NT2/D1 (cell line): ENCODE measurements at places on chromosomes 1 and 21.
A peak's percentile ranks its signal among the peaks of the same experiment; 100 is the strongest.

GRCh38 chr1:28601696-28602095, 9.6 kb downstream of the RAB42 start:
- DNase-seq = no peak

DNA sequence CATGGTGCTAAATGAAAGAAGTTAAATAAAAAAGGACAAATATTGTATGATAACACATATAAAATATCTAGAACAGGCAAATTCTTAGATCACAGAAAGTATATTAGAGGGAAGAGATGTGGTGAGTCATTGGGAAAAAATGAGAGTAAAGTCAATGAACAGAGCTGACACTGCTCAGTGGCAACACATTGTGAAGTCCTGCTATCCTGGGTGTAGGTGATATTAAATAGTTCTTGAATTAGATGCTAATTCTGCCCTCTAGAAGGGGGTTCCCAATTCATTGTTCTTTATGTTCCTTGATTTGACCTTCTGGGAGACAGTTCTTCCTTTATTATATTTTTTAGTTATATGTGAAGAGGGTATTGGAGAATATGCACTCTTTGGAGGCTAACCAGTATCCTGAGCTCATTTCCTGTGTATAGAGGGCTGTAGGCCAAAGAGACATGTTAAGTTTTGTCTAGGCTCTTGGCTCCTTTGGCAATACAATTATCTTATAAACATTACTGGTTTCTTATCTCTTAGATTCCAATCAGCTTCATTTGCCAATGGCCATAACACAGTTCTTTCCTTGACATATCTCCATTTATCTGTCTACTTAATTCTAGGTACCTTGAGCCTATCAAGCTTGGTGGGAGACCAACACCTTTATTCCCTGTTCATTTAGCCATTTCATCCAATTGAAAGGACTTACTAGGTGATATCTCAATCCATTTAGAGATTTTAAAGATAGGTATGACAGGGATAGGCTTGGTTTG, 6.6 kb upstream of the SLC35A3 start:
- DNase-seq = no peak

GRCh38 chr1:157948312-157949073, 45.0 kb upstream of the KIRREL1 start:
- peak; percentile 79 for DNase-seq

DNA sequence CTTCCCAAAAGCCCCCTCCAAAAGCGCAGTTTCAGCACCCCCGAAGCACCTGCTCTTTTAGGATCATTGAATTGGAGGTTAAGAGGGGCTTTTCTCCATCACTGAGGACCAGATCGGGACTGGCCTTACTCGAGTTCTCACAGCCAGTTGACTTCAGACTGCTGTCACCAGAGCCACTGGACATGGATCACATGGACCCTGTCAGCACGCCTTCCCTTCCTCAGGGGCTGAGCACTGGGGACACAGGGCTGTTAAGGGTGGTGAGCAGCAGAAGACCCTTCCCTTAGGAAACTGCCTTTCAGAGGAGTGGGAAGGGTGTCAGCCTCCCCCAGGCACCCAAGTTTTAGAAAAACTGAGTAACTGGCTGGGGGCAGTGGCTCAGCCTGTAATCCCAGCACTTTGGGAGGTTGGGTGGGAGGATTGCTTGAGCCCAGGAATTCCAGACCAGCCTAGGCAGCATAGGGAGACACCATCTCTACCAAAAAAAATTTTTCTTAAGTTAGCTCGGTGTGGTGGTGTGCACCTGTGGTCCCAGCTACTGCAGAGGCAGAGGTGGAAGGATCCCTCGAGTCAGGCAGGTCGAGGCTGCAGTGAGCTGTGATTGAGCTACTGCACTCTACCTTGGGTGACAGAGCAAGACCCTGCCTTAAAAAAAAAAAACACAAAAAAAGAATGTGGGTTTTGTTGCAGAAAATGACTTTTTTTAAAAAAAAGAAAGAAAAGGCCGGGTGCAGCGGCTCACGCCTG, 584 bp upstream of the FGR start:
- no peak for DNase-seq

DNA sequence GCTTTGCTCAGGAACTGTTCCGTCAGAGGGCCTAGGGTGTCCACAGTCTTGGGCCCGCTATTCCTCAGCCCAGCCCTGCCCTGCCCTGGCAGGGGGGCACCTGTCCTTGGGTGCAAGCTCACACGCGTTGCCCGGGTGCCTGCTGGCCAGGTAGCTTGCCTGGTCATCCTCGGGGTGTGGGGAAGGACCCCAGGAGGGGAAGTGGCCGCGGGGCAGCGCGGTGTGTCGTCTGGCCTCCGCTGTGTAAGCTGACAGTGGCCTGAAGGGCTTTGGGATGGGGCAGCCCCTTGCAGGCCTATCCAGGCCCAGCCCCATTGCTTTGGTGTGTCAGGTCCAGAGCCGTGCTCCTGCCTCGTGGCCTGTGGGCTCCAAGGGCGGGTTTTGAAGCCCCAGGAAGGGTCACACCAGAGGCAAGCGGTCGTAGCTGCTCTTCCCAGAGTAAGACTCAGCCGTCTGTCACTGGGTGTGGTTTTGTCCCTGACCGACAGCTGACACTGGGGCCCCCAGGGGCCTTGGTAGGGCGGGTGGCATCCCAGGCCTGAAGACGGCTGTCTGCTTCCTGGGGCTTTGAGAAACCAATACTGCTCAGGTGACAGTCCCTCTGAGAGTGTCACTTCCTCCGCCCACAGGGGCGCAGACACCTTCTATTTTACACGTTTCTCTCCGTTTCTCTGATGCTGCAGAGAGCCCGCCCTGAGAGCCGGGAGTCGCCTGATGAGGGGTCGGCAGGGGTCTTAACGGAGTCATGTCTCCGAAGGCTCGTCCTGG, 72.1 kb downstream of the SKI start:
- DNase-seq = no peak

- DNase-seq = no peak
These were observed 386.7 kb upstream of the ESRRG start for GRCh38 chr1:217109928-217110327.

DNA sequence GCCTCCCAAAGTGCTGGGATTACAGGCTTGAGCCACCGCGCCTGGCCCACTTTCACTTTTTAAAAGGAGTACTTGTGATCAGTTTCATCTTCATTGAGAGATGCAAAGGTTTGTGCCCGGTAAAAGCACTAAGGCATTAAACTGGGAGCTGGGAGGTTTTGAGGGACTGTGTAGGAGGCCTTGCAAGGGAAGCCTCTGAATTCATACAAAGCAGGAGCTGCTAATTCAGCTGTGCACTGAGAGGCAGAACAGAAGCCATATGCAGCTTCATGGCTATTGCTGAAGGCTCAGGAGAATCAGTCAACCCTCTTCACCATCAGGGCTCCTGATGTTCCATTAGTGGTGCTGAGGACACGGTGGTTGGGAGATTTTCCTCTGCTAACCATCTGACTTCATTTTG, 77.7 kb downstream of the GPR88 start:
- DNase-seq = no peak

DNA sequence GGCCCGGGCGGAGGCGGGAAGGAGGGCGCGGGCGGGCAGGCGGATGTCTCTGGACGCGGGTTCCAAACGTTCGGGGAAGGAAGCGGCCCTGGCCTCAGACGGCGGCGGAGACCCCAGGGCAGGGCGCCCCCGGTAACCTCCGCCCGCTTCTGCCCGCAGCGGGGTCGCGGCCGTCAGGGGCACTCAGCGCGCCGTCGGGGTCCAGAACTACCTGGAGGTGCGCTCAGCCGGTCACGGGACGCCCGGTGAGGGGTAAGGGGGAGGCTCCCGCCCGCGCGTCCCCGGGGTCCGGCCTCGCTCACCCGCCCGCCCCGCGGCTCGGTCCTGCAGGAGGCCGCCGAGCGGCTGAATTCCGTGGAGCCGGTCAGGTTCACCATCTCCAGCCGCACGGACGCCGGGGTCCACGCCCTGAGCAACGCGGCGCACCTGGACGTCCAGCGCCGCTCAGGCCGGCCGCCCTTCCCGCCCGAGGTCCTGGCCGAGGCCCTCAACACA, 406 bp downstream of the PUSL1 start:
- DNase-seq = no peak

GRCh38 chr1:53281133-53281532, 42.8 kb upstream of the MAGOH start:
- DNase-seq = no peak

- no peak for DNase-seq
These were observed 30.0 kb upstream of the RGS4 start for GRCh38 chr1:163038928-163039706.

GRCh38 chr1:56508523-56508983, 70.8 kb downstream of the PLPP3 start:
- no peak for DNase-seq

DNA sequence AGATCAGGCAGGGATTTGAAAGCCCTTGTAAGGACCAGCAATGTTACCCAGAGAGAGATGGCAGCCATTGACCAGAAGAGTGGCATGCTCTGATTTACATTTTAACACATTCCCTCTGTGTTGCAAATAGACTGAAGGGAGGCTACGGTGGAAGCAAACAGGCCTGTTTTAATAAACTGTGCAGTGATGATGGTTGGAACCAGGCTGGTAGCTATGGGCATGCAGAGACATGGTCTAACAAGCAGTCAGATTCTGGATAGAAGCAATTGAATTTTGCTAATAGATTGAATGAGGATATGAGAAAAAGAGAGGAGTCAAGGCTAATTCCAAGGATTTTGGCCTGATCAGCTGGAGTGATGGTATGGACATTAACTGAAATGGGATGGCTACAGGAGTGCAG, 32.3 kb upstream of the ZNF648 start:
- no peak for DNase-seq

DNA sequence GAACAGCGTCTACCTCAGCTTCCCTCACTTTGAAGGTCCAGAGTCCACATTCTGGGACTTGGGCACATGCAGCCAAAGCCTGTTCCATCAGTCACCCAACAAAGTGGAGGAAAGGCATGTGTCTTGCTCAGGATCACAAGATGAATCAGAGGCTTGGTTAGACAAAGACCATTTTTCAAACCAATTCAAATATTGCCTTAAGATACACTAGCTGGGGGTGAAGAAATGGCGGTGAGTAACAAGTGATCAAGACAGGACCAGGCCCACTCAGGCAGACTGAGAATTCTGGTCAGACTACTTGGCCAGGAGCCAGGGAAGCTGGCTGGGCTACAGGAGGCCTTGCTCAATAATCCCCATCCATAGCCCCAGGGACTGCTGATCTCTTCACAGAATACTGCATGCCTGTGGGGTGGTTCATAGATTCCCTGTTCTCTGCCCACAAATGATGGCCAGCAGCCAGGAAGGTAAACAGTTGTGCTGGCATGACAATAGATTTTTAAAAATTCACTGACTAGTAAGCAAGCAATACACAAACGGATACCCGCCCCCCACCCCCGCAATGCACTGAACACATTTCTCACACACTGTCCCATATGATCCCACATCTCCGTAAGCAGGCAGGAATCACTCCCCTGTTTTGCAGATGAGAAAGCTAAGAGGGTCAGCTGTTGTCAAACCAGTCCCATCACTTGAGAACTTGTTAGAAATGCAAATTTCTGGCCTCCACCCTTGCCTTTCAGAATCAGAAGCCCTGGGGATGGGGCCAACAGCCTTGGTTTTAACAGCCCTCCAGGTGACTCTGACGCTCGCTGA, 27.2 kb downstream of the ERI3 start:
- DNase-seq = peak; percentile 85

DNA sequence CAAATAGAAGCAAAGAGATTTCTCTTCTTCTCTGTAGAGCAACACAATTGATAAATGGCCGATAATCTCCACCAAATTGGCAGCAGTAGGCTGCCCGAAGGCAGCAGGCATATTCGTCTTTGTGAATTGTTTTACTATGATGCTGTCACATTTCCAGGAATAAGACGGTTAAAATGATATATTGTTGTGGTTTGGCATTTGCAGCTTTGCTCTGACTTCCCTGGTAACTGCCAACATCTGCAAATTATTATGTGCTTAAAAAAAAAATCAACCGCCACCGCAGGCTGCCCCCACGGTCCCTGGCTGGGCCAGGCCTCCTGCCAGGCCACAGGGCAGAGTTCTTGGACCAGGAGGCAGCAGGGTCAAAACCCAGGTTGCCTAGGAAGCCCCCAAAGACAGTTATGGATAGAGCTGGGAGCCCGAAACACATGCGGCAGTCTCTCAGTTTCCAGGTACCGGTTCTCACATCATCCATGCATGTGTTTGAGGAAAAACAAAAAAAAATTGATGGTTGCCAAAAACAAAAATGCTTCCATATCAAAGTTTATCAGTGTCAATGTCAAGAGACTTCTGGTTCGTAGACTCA, 179.3 kb downstream of the ETS2 start:
- no peak for DNase-seq

GRCh38 chr1:227228201-227228600, 90.1 kb downstream of the CDC42BPA start:
- DNase-seq = no peak

- no peak for DNase-seq
These were observed 44.5 kb upstream of the CCDC190 start for GRCh38 chr1:162905174-162906158.

- no peak for DNase-seq
These were observed 71.3 kb downstream of the ATP5PO start for GRCh38 chr21:33844104-33844889.

- no peak for DNase-seq
These were observed 62.8 kb downstream of the PLXNA2 start for GRCh38 chr1:208181364-208181763.

- no peak for DNase-seq
These were observed 58.5 kb upstream of the LAX1 start for GRCh38 chr1:203706444-203706843.

DNA sequence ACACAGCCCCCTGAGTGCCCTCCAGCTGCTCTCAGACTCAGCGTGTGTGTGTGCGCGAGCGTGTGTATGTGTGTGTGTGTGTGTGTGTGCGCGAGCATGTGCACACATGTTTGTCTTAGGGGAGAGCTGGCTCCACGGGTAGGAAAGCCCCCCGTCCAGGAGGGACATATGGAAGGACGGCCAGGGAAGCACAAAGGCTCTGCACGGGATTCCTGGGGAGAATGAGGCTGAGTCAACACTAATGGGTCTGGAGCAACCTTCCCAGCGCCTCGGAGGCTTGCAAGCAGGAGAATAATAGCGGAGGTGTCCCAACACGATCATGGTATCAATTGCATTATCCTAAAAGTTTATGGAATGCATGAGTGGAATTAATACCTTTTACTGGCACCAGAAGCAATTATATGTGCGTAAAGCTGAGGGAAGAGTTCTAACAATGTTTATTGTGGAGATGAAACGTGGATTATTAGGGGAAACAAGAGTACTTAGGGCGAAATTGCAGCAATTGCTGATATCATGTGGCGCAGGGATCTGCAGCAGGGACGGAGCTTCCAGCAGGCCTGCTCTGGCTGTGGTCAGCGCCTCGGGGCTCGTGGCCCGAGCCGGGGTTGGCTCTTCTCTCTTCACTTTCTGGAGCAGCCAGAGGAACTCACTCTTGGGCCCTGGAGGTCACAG, 40.3 kb upstream of the CCDC27 start:
- no peak for DNase-seq

DNA sequence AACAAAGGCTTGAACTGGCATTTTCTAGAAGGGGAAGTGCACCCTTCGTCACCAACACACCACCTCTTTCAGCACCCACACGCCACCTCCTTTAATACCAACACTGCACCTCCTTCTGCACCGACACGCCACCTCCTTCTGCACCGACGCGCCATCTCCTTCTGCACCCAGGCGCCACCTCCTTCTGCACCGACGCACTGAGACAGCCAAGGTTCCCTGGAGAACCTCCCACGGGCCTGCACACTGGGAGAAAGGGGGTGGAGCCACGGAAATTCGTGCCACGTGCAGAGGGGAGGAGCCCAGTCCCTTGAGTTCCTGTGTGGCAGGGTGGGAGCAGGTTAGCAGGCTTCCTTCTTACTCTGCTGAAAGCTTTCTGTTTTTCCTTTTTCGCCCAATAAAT, 327.9 kb upstream of the C1orf174 start:
- DNase-seq = no peak

- DNase-seq = no peak
These were observed 32.5 kb downstream of the MX1 start for GRCh38 chr21:41458559-41458958.

- DNase-seq = no peak
These were observed 35.2 kb downstream of the TGFBR3 start for GRCh38 chr1:91850708-91851107.
